Activated CD8-positive, alpha-beta memory T cell treated with anti-CD3 and anti-CD28 coated beads for 1 hour (primary cell): ENCODE measurements at places on chromosomes 7 and 10.

DNA sequence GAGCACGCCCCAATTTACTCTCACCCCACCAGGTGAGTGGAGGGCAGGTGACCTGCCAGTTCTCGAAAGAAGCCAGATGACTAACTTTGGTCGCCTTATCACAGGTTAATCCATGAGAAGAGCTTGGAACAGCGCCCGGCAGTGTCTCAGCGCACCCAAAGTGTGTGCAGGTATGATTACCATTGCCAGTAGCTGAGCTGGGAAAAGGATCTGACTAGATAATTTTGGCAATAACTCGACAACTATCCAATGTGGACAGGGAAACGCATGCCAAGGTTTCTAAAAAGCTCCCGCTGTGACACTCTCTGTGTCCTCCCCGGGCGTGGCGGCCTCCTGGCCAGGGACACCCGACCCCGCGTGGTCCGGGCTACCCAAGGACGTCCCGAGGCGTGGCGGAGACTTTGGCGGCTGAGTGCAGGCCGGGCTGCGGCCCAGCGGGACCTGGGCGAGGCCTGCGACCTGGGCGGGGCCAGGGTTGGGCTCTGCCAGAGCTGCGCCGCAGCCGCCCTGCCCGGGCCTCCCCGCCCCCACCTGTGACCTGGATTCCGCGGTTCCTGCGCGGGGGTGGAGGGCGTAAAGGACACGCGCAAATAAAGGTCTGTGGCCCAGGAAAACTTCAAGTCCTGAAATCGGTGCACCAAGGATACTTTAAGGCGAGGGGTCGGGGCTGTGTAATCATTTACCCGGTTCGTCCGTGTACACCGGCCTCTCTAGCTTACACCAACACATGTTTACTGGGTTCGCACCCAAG, 13.7 kb upstream of the WAPL start:
- no peak for DNase-seq

- DNase-seq, result no peak
Measured at GRCh38 chr10:26911811-26912461, 51.2 kb upstream of the ABI1 start.

GRCh38 chr10:127848226-127848625, 44.5 kb downstream of the CLRN3 start:
- DNase-seq, result no peak

DNA sequence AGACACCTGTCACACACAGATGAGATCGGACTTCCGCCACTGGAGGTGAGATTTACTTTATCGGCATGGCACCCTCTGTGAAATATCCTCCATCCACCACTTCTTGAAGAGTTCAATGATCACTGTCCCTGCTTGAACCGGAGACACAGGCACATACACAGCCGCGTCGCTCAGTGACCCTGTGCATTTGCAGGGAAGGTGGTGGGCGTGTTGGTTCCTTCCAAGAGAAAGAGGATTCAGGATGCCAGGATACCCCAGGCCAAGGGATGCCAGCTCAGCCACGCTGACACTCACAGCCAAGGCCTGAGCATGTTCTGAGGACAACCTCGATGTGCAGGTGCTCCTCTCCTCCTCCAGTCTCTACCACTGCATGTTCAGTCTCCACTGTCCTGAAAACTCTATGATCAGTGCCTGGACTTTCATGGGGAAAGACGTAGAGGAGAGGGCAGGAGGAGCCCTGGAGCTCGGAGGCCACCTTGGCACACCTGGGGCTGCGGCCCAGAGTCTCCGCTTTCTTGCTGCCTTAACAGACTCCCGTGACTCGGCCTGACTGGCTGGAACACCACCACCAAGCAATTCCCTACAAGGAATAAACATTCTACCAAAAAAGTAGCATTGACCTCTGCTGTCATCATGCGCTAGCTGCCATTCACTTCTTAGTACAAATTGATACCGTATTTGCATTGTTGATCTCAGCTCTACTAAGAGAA, 115.2 kb downstream of the TCERG1L start:
- DNase-seq, result no peak

GRCh38 chr10:5571826-5572225, 47.1 kb downstream of the CALML3 start:
- no peak for DNase-seq

GRCh38 chr7:114648680-114649079, 234.1 kb downstream of the FOXP2 start:
- DNase-seq, result no peak

DNA sequence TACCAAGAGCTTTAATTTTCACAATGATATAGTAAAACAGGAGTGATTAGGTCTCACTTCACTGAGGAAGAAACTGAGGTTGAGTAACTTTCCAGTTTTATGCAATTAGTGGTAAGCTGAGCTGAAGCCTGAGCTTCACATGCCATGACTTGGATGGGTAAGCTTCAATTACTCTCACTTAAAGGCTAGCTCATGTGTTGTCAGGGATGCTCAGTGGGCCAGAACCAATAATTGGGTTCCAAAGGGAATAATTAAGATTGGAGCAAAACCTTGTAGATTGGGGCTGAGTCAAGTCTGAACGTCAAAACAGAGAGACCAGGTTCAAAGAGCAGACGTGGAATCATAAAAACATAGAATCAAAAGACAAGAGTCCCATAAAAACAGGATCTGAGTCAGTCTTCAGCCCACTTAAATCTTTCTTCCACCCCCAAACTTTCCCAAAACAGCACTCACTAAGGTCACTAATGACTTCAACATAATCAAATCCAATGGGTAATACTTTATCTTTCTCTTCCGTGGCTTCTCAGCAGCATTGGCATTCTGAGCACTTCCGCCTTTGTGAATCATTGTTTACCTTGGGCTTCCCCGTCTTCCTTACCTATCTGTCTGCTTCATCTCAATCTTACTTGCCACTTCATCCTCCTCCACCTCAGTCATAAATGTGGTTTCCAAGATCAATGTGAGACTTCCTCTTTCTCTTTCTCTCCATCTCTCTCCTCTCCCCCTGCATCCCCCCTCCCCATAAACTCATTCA, 23.0 kb upstream of the EGFR start:
- no peak for DNase-seq

GRCh38 chr7:82317760-82318159, 125.8 kb downstream of the CACNA2D1 start:
- no peak for DNase-seq

DNA sequence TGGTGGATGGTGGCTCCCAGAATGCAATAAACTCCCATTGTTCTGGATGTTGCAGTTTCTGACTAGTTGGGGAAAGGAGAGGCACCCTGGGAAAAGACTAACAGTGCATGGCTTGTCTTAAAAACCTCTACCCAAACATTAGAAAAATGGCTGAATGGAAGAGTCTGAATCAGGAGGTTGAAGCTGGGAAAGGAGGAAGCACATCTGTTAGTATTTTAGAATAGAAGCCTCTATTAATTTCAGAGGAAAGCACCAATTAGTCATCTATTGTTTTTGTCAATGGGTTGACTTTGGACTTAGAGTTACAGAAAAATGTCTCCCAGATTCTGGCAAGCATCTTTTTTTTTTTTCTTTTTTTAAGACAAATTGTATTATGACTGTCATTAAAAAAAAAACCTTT, 56.1 kb upstream of the ELMO1 start:
- no peak for DNase-seq

DNA sequence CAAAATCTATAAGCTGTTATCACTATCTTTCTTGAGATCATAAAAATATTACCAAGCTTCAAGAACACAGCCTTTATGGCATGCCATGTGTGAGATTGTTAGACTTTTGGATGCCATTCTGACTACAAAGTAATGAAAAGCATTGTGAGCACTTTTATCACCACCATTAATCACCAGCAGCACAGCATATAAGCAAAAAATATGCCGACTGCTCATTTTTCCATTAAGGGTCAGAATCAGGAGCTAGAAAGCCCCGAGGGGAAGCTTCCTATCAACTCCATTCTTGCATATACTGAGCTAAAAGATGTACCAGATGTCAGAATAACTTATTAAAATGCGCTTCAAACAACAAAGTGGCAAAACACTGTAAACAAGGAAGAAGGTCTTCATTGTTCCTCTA, 114.3 kb downstream of the LMBR1 start:
- DNase-seq, result no peak

DNA sequence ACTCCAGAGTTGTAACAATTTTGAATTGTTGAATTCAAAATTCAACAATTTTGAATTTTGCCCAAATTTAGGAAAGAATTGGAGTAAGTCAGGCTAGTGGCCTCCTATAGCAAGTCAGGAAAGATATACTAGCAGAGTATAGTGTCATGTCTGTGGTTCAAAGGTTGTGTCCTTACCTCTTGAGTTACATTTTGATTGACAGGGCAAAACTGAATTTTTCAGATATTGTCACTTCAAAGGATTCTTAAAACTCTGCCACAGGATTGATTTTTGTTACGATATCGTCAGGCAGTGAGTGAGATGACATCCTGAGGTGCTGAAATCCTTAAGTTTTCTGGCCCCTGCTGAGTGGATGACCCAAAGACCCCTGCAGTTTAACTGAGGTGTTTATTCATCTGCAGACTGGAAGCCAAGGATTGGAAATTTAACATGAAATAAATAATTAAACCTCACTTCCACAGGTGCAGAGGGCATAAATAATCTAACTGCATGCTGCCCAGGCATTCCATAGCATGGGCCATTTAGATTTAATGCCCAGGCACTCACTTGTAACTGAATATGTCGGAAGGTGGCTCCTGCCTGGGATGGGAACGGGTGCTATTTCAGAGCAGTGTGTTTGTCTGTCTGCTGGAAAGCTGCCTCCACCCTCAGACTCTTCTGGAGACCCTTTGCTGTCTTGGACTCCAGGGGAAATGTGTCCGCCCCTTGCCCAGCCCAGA, 50.8 kb downstream of the RBM20 start:
- DNase-seq, result no peak

DNA sequence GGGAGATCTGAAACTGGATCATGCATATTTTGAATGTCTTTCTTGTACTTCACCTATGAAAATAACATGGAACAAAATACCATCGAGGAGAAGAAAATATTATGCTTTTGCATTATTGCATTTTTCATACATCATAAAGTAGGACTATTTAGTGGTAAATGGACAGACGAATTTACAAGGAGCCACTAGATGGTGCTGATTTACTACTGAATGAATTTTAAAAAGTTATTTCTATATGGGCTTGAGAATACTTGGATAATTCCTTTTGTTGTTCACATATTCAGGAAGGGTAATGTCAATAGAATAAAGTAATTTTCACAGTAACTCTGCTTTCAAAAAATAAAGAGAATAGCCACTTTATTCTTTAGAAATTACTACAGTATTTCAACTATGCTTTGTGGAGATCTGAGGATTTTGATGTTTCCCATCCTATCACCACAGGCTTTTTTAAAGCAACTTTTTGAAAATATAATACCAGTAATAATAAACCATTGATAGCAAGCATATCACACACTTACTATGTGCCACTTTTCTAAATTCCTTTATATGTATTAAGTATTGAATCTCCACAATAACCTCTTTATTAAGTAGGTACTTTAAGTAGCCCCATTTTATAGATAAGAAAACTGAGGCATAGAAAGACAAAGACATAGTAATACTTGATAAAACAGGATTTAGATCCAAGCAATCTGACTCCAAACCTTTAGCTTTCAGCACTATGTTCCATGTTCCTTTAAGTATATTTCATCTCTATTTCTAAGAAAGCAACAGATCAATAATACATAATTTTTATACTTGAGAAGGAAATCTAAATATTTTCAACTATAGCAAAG, 38.6 kb downstream of the NEBL start:
- DNase-seq, result no peak

- DNase-seq, result no peak
Measured at GRCh38 chr10:126097558-126098225, 201.3 kb downstream of the FANK1 start.

DNA sequence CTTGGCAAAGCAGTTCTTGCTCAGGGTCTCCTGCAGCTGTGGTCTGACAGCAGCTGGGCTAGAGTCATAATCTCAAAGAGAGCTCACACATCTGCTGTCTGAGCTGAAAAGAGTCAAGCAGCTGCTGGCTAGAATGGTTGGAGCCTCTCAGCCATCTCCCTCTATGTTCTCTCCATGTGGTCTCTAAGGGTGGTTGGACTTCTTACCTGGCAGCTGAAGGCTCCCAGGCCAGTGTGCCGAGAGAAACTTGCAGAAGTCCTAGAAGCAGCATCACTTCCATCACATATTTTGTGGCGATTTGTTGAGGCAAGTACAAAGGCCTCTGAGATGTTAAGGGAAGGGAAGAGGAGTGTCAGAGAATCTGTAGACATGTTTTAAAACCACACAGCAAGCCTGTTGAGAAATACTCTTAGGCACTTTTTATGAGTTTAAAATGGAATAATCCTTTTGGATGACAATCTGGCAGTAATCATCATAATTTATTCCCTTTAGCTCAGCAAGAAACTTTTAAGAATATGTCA, 93.2 kb downstream of the REEP3 start:
- no peak for DNase-seq

GRCh38 chr7:151181011-151181431, 6.0 kb downstream of the ASB10 start:
- no peak for DNase-seq

DNA sequence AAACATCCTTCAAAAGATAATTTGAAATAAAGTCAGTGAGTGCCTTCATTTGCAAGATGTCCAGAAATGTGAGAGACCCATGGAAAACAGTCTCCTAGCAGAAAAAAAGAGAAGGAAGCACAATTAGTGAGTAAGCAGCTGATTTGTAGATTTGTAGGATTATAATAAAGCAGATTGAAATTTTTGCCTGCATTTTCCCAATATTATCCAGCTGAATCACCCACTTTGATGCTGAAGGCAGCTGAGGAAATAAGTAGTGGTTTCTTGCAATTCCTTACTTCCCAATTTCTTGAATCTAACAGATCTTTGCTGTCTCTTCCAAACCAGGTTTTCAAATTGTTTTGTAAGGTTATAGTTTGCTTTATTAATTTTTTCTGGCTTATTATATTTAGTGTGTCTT, 181.4 kb downstream of the GNAT3 start:
- DNase-seq, result no peak

GRCh38 chr10:112934193-112934592, 15.9 kb upstream of the TCF7L2 start:
- no peak for DNase-seq

- no peak for DNase-seq
Measured at GRCh38 chr7:105786520-105787470, 89.6 kb downstream of the ATXN7L1 start.

DNA sequence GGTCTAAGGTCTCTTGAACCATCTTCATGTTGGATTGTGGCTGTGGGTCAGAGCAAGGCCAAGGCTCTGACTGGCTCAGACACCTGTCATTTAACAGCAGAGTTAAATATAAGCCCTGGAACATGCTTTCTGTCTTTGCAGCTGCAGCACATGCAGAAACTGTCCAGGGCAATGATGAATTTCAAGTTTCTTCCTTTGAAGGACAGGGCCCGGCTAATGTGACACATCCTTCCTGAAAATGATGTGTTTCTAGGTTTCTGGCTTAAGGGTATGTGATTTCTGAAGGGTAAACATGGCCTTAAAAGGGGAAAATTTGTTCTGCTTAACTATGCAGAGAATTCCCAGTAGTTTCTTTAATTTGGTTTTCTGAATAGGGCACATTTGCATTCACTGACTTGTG, 34.0 kb upstream of the SLC35B4 start:
- DNase-seq, result no peak

DNA sequence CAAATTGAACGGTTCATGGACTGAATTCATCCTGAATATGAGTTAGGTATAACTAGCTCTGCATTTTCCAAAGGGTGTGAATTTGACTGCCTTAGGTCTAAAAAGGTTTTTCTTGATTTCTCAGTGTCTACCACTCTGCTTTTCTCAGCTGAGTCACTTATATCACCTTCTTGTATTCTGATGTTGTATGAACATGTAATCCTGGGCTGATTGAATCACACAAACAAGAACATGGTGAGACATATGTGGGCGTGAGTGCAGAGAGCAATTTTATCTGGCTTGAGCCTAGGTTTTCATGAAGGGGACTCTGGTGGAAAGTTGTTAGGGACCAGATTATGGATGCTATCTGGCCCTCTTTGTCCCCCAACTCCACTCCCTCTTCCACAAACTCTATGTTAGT, 239.8 kb downstream of the SUGCT start:
- no peak for DNase-seq
